DMS53 (cell line): ENCODE measurements at places on chromosomes 1 and 21.

DNA sequence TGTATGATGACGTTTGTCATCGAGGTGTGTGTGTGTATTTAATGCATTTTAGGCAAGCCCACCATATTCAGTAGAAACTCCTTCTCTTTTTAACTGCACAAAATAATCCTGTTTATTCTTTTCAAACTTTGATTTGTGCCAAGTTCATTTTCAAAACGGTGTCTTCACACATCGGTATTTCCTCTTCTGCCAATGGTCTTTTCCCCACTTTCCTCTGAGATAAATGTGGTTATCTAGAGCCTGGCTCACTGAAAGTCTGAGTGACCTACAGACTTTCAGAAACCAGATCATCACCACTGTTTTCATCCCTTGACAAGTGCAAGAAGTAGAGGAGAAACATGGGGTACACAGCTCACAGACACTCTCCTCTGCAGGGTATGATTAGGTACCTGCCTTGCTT, 69.4 kb downstream of the GPATCH2 start:
- no peak for DNase-seq

DNA sequence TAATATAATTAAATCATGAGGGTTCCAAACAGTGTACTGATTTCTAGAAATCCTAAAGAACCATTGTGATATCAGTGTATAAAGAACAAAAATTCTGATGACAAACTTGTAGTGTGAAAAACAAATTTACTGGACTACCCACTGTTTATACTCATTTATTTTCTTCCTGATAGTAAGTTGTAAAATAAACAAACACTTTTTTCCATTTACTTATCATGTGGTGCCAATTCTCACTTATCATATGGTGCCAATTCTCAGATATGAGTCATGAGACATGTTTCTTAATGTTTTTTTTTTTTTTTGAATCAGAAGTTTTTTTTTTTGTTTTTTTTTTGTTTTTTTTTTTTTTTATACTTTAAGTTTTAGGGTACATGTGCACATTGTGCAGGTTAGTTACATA, 137.7 kb downstream of the LEPR start:
- DNase-seq = peak; percentile 31

DNA sequence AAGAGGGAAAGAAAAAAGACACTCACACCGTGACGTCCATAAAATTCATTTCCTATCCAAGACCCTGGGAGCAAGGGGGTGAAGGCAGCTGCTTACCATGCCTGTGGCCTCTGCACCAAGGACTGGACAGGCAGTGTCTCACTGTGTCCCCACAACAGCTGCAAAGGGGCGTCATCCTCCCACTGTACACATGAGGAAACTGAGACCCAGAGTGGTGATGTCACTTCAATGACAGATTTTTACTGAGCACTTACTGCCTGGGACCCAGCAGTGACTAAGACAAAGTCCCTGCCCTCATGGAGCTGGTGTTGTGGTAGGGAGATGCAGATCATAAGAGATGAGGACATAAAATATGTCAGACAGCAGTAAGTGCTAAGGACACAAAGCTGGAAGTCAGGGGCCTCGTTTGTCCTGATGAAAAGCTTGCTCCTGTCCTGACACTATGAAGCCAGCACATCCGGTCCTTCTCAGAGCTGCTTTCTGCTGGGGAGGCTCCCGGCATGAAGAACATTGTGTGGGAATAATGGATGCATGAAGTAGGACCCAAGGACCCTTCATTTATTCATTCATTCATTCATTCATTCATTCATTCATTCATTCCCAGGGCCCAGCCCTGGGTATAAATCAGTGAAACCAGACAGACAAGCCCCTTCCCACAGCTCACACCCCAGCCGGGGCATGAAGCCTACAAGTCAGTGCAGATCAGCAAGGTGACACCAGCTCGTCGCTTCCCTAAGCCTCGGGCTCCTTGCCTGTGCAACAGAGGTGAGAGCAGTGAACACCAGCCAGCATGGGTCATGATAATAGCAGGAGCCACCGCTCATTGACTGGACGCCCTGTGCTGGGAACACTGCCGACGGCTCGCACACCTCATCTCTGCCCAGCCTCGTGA, 473.7 kb downstream of the MATN1 start:
- DNase-seq = no peak

- no peak for DNase-seq
Observed at GRCh38 chr1:214009423-214010196, 21.8 kb downstream of the PROX1 start.

DNA sequence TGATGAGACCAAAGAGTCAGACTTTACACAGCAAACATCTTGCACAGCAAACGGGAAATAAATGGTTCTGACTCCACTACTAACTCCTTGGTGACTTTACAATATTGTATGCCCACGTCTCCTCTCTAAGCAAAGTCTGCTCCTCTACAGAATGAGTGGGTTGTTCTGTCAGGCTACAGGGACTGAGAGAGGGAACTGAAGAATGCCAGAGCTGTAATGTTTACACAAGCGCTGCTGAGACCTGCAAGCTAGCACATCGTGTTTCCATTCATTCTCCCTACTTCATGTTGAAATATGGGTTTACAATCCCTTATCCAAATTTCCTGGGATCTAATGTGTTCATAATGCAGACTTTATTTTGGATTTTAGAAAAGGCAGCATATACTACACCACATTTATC, 15.9 kb downstream of the DAB1 start:
- no peak for DNase-seq

DNA sequence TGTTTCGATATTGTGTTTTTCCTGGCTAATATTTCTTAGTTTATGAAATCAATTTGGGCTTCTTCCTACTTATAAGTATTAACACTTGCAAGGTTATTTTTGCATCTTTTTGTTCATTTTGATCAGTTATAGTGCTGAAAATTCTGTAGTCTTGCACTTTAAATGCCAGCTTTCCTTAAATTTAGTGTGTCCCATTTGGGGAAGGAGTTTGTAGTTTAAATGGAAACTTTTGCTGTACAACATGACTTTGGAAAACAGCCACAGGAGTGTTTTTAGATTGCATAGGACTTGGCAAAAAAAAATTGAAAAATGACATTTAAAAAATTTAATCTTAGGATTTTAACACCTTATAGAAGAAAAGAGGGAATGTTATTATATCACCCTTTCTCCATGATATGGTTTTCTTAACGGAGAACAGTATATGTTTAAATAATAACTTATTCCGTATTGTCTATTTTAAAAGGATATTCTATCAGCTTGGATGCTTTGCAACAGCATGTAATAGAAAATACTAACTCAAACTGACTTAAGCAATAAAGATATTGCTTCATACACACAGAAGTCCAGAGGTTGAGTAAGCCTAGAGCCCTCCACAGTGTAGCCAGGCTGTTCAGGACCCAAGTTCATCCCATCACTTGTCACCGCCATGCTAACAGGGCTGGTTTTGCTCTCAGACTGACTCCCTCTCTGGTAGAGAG, 53.8 kb downstream of the LYPLAL1 start:
- DNase-seq = no peak

DNA sequence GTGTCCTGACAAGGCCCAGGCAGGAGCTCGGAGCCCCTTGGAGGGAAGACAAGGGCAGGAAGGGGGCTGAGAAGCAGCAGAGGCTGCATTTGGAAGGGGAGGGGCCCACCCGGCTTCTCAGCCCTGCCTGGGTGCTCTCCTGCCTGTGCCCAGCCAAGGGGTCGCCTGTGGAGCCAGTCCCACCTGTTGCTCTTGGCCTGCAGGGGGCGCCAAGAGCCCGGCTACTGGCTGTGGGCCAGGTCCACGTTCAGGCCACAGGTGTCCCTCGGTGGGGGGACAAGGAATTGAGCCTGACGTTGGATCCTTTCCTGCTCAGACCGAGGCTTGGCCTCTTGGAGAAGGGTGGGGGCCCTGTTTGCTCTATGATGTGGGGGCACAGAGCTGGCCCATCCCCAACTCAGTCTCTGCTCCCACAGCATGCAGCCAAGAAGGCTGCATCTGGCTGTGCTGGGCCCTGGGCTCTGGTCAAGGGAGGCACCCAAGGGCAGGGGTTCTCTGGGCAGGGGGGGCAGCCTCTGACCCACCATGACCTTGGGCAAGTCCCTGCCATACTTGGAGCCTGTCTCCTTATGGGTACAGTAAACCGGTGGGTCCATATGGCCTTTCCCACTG, 10.9 kb downstream of the WNT4 start:
- peak; percentile 88 for DNase-seq

DNA sequence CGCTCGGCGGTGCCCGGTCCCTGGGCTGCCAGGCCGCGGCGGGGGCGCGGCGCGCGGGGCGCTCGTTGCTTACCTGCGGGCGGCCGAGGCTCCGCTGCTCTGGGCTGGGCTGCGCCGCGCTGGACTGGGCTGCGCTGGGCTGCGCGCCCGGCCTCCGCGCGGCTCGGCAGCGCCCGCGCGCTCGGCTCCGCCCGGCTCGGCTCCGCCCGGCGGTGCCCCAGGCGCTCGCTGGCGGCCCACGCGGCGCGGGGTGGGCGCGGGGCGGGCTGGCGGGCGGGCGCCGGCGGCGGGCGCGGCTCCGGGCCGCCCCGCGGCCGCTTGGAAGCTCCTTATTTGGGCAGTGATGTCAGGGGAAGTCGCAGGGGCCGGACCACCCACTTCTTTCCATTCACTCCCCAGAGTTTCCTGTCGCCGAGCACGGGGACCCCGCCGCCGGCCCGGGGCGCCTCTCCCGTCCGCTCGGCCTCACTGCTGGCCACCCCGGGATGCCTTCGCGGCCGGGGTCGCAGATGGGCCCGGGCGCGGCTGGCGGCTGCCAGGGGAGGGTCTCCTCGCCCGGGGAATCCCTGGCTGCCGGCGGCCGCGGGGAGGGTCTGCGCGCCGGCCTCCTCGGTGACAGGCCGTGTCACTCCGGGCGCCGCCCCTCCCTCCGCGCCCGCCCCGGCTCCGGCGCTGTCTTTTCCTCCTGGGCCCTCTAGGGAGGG, 177.7 kb upstream of the EDN2 start:
- peak; percentile 83 for DNase-seq

- DNase-seq = no peak
Observed at GRCh38 chr1:95966866-95967265, 732.9 kb downstream of the RWDD3 start.

- no peak for DNase-seq
Observed at GRCh38 chr1:80678438-80678837, 1122.3 kb upstream of the ADGRL2 start.

GRCh38 chr1:186900539-186901237, 71.9 kb downstream of the PLA2G4A start:
- no peak for DNase-seq

GRCh38 chr21:44427241-44428120, 27.8 kb upstream of the LRRC3 start:
- DNase-seq = peak; percentile 96

DNA sequence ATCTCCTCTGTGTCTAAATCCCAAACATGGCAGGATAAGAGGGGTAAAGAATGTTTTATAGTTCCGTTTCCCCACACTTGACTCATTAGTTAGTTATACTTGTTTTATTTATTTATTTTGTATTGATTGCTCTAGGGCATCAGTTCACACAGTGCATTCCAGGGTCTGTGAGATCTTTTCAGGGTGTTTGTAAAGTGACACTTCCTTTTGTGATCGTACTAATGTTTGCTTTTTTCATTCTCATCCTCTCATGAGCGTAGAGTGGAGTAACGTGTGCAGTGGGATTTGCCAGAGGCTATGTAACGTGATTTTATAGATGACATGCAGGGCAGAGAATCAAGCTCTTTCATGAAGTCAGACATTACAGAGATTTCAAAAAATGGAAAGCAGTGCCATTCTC, 103.2 kb downstream of the SCCPDH start:
- peak; percentile 89 for DNase-seq

GRCh38 chr1:118961156-118961555, 27.0 kb downstream of the TBX15 start:
- peak; percentile 43 for DNase-seq

DNA sequence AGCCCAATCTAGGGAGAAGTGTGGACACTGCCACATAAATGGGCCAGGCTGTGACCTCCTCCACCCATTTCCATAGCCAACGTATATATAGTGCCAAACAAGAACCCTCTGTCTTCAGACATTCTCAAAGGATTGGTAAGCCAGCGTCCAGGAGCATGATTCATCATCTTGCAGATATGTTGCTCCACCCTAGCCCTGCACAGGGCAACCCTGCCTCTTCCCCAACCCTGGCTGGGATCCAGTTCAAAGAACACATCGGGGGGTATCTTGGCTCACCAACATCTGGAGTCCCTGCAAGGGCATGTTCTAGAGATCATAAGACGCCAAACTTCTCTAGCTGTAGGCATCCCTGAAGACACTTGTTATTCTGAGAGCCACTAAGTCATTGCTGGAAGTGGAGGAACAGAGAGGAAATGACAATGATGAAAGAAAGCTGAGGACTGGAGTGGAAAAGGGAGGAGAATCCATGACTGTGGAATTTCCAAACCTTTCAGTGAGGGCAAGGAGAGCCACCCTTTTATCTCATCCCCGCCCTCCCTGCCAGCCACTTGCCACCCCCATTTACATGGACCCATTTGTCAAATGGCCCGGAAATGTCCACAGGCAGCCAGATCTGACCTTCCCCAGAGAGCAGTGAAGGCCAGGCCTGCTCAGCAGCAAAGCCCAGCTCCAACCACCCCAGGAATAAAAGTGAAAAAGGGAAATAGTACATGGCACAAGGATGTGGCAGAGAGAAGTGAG, 144.1 kb upstream of the CTTNBP2NL start:
- DNase-seq = no peak
